ENCODE measurements at places on chromosomes 16 and 17. TPM values are rescaled to one million over a fixed set of nuclear protein-coding genes. Genes with fewer than 3 reads are reported as not detected.
A peak's percentile ranks its signal among the peaks of the same experiment; 100 is the strongest.

- no peak for DNase-seq
Observed at GRCh38 chr17:49616601-49617131, 41.0 kb downstream of the NXPH3 start.

The FASN gene
- 134 TPM for total RNA-seq

GRCh38 chr17:44384823-44385286 lies 4.6 kb downstream of the ITGA2B start:
- no peak for DNase-seq

- DNase-seq: no peak
Observed at GRCh38 chr16:5852151-5852550, 754.6 kb upstream of the EEF2KMT start.

GRCh38 chr17:56457501-56457900 lies 136.0 kb upstream of the NOG start:
- no peak for DNase-seq

The ZNF629 gene
- total RNA-seq: 18.1 TPM

DNA sequence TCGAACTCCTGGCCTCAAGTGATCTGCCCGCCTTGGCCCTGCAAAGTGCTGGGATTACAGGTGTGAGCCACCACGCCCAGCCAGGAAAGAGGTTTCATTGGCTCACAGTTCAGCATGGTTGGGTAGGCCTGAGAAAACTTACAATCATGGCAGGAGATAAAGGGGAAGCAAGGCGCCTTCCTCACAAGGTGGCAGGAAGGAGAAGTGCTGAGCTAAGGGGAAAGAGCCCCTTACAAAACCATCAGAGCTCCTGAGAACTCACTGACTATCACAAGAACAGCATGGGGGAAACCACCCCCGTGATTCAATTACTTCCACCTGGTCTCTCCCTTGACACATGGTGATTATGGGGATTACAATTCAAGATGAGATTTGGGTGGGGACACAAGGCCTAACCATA lies 411.7 kb upstream of the ZFHX3 start:
- DNase-seq: no peak

DNA sequence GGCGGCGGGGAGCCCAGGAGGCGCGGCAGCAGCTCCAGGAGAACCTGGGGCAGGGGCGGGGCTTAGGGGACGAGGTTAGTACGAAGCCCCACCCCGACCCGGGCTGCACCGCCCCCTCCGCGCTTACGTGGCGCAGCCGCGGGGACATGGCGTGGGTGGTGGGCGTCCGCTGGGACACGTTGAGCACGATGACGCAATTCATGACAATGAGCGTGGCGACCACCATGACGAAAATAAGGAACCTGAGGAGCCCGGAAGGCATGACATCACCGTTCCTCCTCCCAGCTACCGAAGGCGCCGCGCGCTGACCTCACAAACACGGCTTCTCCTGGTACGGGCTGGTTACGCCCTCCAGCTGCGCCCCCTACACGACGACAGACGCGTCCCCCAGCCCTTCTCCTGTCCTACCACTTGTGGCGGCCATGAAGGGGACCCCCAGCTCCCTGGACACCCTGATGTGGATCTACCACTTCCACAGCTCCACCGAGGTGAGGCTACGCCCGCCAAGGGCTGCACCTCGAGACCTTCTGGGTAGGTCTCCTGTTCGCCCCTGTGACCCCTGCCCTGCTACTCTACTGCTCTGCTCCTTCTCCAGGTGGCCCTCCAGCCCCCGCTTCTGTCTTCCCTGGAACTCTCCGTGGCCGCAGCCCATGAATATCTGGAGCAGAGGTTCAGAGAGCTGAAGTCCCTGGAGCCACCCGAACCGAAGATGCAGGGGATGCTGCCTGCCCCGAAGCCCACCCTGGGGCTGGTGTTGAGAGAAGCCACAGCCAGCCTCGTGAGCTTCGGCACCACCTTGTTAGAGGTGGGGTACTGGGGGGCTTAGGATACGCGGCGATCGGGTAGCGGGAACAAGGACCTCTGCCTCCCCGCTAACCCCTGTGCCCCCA lies at the start of gene C17orf107:
C17orf107 (plus strand) TSS at position 196 of the 890 bp plus-strand sequence; CDS start at position 423, 227 bp downstream.
- DNase-seq: peak; percentile 3

- no peak for DNase-seq
Observed at GRCh38 chr16:53068423-53068833, 13.6 kb downstream of the CHD9 start.

GRCh38 chr17:740240-741017 lies 8.0 kb downstream of the TLCD3A start:
- no peak for DNase-seq

GRCh38 chr16:23491490-23492391 lies 18.6 kb downstream of the GGA2 start:
- peak; percentile 39 for DNase-seq

The CD79B gene
- 0.28 TPM for total RNA-seq

- DNase-seq: no peak
Observed at GRCh38 chr16:79269211-79269863, 331.2 kb downstream of the MAF start.

The AANAT gene
- total RNA-seq: not detected

GRCh38 chr17:60153606-60154390 lies 4.0 kb downstream of the CA4 start:
- no peak for DNase-seq

DNA sequence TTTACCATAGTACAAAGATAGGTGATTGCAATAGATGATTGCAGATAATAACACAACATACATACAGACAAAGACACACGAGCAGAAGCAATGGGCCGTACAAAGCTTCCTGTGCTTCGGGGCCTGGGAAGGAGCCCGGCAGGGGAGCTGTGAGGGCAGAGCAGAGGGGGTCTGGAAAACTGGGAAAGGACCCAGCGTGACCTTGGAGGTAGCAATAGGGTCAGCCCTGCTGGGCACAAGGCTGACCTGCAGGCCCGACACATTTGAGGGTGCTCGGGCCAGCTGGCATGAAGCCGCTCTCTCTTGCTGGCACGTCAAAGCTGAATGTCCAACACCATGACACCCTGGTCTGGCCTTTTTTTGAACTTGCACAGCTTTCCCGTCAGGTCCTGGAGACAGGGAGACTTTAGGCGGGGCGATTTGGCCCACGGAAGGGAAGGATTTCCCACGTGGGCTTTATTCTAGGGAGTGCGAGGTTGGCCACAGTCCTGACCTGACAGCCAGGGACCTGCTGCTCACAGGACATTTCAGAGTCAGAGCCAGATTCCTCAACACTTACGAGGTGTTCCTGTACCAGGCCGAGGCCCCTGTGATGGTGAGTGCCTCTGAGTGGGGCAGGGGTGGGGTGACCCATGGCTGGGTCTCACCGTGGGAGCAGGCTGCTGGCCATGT lies 83.2 kb downstream of the NTN1 start:
- DNase-seq: no peak

- DNase-seq: no peak
Observed at GRCh38 chr17:48997827-48998586, 822 bp downstream of the IGF2BP1 start.

The SPNS3 gene
- not detected for total RNA-seq

The GUCY2D gene
- total RNA-seq: not detected

DNA sequence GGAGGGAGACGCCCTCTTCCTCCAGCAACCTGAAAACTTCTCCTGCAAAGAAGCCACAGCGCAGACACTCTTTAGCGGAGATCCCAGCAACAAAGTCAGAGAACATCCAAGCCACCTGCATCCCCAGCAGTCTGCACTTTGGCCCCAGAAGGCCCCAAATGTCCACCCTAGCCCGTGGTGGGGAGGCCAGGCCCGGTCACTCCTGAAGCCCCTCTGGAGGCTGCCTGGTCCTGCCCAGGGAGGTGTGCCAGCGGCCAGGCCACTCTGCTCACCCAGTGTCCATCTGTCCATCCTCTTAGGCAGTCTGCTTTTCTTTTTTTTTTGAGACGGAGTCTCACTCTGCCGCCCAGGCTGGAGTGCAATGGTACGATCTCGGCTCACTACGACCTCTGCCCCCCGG lies 5.4 kb downstream of the HAGHL start:
- no peak for DNase-seq
